ENCODE measurements at places on chromosomes 2 and 18. TPM values are rescaled to one million over a fixed set of nuclear protein-coding genes. Genes with fewer than 3 reads are reported as not detected.

GRCh38 chr18:44564922-44565321, 115.8 kb upstream of the SETBP1 start:
- no peak for DNase-seq

- no peak for DNase-seq
Observed at GRCh38 chr2:72971036-72971435, 53.7 kb downstream of the EMX1 start.

GRCh38 chr2:106184394-106184793, 9.7 kb downstream of the UXS1 start:
- no peak for DNase-seq

DNA sequence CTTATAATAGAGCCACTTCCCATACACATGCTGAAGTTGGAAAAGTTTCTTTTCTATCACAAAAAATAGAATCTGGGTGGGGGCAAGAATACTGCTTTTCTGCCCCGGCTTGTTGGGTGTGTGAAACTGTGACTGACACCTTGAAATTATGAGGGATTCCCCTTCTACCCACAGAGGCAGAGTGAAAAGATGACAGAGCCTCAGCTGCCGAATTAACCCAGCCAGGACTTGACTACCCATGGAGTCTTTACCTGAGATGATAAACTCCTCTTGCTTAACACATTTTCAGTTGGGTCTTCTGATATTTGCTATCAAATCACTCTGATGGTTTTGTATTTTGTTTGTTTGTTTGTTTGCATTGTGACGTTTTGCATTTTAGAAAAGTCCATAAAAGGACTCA, 66.0 kb upstream of the PMAIP1 start:
- DNase-seq = no peak

- DNase-seq = no peak
Observed at GRCh38 chr18:61817086-61817485, 75.7 kb downstream of the RNF152 start.

GRCh38 chr2:20532634-20533437, 86.0 kb downstream of the RHOB start:
- DNase-seq = no peak

- no peak for DNase-seq
Observed at GRCh38 chr2:220220009-220220408, 592.6 kb downstream of the SLC4A3 start.

GRCh38 chr2:235523021-235523420, 29.2 kb downstream of the AGAP1 start:
- no peak for DNase-seq

DNA sequence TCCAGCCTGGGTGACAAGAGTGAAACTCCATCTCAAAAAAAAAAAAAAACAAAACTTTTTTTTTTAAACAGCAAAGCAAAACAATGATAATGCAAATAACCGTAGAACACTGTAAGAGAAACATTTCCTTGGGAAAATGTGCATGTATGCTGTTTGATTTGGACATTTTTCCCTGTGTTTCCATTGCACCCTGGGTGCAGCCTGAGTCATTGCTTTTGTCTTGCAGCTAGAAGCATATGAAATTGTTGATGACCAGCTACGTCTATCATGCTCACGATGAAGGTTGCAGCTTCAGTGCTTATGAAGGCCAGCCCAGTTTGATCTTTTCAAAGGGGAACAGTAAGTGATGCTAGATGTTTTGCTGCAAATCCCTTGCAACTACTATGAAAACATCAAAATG, 41.5 kb downstream of the MOGAT1 start:
- DNase-seq = no peak

The GPR35 gene
- total RNA-seq = 2.6 TPM

The MAL gene
- 200 TPM for total RNA-seq
